ENCODE measurements at places on chromosomes 4 and X. TPM values are rescaled to one million over a fixed set of nuclear protein-coding genes. Genes with fewer than 3 reads are reported as not detected.

Gene MAGEE1
- 12.0 TPM for total RNA-seq

Gene ARMCX1
- total RNA-seq = 67.9 TPM

Gene MAOA
- total RNA-seq = 12.0 TPM

Gene NUDT10
- total RNA-seq = 39.1 TPM

Gene TREX2
- total RNA-seq = 0.25 TPM

Gene STK32B
- 53.6 TPM for total RNA-seq

Gene ERVMER34-1
- 0.98 TPM for total RNA-seq

Gene GBA3
- under 0.01 TPM for total RNA-seq

Gene FOXR2
- total RNA-seq = not detected

Gene FDCSP
- not detected for total RNA-seq

Gene APLN
- total RNA-seq = 4.2 TPM

Gene TMEM271
- total RNA-seq = 11.6 TPM

Gene ZNF280C
- 8.4 TPM for total RNA-seq

Gene GPC4
- 4.7 TPM for total RNA-seq

Gene KIT
- total RNA-seq = 75.5 TPM

Gene UGT2B10
- total RNA-seq = not detected

Gene DACH2
- 3.7 TPM for total RNA-seq

Gene HSFX2
- not detected for total RNA-seq

Gene XAGE1A
- total RNA-seq = not detected

Gene ZFP92
- total RNA-seq = 0.98 TPM
